ENCODE measurements at places on chromosomes 5 and 9.

- no peak for DNase-seq
Measured at GRCh38 chr5:131974622-131974955, 29.1 kb upstream of the MEIKIN start.

DNA sequence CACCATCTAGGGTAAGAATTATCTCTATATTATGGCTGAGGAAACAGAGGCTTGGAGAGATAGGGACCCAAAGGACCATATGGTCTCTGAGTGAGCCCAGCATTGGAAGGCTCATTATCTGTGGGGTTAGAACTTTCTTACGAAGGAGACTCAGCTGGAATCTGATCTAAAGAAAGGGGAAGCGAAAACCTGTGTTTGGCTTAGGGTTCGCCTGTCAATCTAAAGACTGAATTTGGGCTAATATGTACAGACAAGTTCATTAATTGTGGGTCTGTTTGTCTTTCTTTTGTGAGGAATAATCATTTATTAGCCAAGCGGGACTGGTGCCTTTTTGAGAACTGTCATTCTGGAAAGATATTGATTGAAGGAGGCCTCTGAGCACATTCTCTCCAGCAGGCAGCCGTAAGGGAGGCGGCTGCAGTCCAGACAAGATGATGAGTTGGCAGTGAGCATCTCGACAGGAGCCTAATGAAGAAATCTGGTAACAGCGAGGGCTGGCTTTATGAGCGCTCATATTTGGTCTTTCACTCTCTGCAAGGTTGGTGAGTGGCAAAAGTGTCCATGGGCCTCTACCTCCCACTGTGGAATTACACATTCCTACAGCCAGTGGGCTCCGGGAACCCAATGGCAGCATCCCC is 104.2 kb upstream of the GPR151 start:
- no peak for DNase-seq

- DNase-seq: no peak
Measured at GRCh38 chr9:92650839-92651621, 18.9 kb downstream of the IPPK start.

GRCh38 chr5:124671193-124671592 is 75.2 kb downstream of the ZNF608 start:
- DNase-seq: no peak

- DNase-seq: no peak
Measured at GRCh38 chr5:73370640-73371583, 77.7 kb downstream of the FOXD1 start.

DNA sequence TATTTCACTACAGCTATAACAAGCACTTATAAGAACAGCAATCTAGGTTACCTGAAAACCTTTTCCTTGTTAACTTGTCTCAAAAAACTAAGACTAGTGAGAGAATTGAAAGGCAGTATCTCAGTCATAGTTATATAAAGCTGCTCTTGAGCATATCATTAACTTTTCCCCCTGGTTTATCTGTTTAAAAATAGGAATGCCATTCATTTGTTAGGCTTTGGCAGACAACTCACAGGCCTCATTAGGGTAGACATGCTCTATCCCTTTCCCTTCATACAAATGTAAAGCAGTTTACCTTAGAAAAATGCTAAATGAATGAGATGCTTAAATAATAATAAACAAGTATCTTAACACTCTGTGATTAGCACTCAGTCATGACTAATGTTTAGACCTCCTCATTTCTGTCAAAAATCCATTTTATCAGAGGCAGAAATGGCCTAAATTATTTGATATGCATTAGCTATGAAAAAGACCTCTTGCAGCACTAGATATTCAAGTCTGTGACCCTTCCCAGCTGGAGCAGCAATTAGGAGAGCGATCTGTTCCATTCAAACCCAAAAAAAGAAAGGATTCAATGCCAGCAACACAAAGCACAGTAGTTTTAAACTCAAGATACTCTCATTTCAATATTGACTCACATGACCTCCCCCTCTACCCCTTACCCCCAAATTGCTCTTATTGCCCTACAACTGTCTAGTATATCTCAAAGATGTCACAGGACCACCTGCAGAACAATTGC is 1578.8 kb upstream of the WWC1 start:
- no peak for DNase-seq

- no peak for DNase-seq
Measured at GRCh38 chr5:167819406-167819805, 472.0 kb upstream of the WWC1 start.

Data from stimulated activated naive CD4-positive, alpha-beta T cell (primary cell).